Uterus (tissue), 4 donors: ENCODE measurements at places on chromosomes 4 and X. TPM values are rescaled to one million over a fixed set of nuclear protein-coding genes. Genes with fewer than 3 reads are reported as not detected.

- DNase-seq, result no peak
These were observed 110.8 kb downstream of the AFAP1 start for GRCh38 chr4:7828793-7829301.

GRCh38 chr4:111923786-111924185 is 221.5 kb upstream of the FAM241A start:
- no peak for DNase-seq

- DNase-seq, result no peak
These were observed 2.8 kb downstream of the AMELX start for GRCh38 chrX:11296051-11296450.

DNA sequence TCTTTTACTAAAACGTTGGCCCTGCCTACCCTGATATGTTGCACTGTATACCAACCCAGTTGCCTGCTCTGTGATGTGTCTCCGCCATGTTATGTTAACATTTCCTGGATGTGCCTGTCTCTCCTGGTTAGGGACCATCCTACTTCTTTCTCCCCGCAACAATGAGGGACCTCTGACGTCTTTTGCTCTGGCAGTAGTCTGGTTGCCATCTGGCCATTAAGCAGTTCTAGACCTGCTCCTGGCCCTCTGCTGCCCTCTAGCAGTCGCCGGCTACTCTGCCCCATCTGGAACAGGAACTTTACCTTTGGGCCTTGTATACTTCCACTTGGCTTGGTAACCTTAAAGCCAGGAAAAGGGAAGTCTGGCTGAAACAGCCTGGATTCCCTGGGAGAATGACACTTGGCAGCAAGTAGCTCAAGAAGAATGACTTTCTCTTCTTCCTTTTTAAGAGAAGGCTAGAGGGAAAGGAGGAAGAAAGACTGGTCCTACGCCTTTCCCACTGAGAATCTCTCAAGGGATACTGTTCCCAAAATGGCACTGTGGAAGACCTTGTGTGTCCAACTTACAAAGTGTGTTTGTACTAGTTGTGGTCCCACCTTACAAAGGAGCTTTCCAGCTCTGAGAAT is 63.5 kb downstream of the GPC3 start:
- DNase-seq, result no peak

- DNase-seq, result no peak
These were observed 6.9 kb upstream of the SRPK3 start for GRCh38 chrX:153773741-153774575.

Gene CHRDL1
- 27.4 TPM for total RNA-seq
